Spinal cord (tissue), 10 donors: ENCODE measurements at places on chromosomes 2 and 18. TPM values are rescaled to one million over a fixed set of nuclear protein-coding genes. Genes with fewer than 3 reads are reported as not detected.

The DSC2 gene
- total RNA-seq: 8.3 TPM

The DSG3 gene
- total RNA-seq: under 0.01 TPM

The CNTNAP5 gene
- total RNA-seq: 63.2 TPM

GRCh38 chr2:120516679-120517314, 170.9 kb downstream of the INHBB start:
- H3K4me1 ChIP-seq: peaks cover 15% of the 10 kb centered on the region
- no peaks in the 10 kb centered on the region for H3K36me3 ChIP-seq
- H3K27me3 ChIP-seq: peaks cover 4% of the 10 kb centered on the region
- H3K27ac ChIP-seq: no peak overlapping the region

GRCh38 chr2:167942366-167943081, 304.9 kb downstream of the STK39 start:
- no peak overlapping the region for H3K27ac ChIP-seq
- H3K27me3 ChIP-seq: no peaks in the 10 kb centered on the region
- no peaks in the 10 kb centered on the region for H3K36me3 ChIP-seq
- H3K4me3 ChIP-seq: no peak overlapping the region
- DNase-seq: no peak
- no peaks in the 10 kb centered on the region for H3K4me1 ChIP-seq

GRCh38 chr2:232698556-232699091, 1.5 kb downstream of the GIGYF2 start:
- no peak for DNase-seq
- H3K36me3 ChIP-seq: peaks cover 4% of the 10 kb centered on the region
- peak overlapping the region; percentile 89 for H3K4me3 ChIP-seq
- H3K4me1 ChIP-seq: peaks cover 8% of the 10 kb centered on the region
- peak overlapping the region; percentile 86 for H3K27ac ChIP-seq
